Fibroblast of mammary gland (primary cell): ENCODE measurements at places on chromosomes 13 and 19.

GRCh38 chr19:48403606-48404005 lies 10.1 kb downstream of the GRIN2D start:
- DNase-seq, result peak; percentile 61

DNA sequence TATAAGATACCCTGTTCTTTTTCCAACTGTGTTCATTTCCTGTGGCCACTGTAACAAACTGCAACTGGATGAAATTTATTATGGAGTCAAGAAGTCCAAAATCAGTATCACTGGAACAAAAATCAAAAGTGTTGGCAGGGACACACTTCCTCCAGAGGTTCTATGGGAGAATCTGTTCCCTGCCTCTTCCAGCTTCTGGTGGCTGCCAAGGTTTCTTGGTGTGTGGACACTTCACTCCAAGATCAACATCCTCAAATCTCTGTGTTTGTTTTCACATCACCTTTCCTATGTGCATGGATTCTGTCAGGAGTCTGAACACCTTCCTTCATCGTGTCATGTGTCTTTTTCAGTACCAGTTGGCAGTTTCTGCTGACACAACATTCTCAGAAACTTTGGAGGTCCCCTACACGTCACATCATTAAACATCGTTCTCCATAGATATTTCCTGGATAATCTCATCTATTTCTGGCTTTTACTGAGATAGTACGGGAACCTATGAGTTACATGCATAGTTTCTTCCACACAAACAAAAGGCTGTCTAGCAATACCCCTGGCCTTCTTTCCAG lies 15.2 kb upstream of the EFNB2 start:
- DNase-seq, result no peak

GRCh38 chr13:78586706-78587105 lies 16.6 kb downstream of the POU4F1 start:
- DNase-seq, result no peak

- peak; percentile 24 for DNase-seq
These were observed 367.4 kb downstream of the SPRY2 start for GRCh38 chr13:79973533-79973963.

DNA sequence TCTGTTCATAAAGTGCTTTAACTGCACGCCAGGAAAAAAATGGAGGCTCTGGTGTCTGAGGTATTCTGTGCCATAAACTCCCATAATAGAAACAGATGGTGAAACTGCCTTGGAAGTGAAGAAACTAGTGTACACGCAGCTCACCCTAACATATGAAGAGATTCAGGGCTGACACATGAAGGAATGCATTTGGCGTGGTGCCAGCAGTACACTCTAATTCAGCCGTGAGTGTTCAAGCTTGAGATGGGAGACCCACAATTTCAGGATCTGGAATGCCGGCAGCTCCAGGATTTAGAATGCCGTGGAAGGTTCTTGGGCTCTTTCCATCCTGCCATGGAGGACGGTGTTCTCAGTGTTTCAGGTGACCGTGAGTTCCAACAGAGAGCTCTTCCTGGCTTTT lies 478.4 kb downstream of the TSHZ3 start:
- DNase-seq, result peak; percentile 1
